ENCODE measurements at places on chromosomes 3 and 15.

- DNase-seq = no peak
Observed at GRCh38 chr3:194939949-194940770, 254.5 kb downstream of the FAM43A start.

DNA sequence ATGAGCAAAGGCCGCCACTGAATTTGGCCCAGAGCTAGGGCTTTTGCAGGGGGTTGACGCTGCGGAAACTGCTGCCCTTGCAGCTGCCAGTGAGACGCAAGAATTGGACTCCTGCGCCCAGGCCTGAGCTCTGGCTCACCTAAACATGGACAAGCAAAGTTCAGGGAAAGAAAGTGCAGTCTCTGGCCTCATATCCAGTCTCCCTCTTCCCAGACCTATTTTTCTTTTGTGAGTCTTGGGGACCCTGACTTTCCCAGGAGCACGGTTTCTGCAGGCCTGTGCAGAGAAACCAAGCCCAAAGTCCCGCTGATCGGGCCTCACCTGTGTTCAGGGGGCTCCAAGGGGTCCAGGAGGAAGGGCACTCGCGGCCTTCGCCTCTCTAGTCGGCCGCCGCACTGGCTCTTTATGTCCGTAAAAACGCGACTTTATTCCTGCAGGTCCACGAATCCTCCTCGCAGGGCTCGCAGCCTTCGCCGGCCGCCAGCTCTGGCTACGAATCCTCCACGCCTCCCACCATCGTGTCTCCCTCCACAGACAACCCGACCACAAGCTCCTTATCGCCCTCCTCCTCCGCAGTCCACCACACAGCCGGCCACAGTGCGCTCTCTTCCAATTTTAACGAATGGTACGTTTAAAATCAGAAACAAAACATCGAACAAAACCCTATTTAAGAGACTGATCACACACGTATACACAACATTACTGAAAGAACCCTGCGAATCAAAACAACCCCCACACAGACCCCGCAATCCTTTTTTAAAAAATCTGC lies 3.9 kb downstream of the ZIC1 start:
- no peak for DNase-seq

GRCh38 chr3:24067483-24067882 lies 122.4 kb downstream of the NR1D2 start:
- DNase-seq = no peak

DNA sequence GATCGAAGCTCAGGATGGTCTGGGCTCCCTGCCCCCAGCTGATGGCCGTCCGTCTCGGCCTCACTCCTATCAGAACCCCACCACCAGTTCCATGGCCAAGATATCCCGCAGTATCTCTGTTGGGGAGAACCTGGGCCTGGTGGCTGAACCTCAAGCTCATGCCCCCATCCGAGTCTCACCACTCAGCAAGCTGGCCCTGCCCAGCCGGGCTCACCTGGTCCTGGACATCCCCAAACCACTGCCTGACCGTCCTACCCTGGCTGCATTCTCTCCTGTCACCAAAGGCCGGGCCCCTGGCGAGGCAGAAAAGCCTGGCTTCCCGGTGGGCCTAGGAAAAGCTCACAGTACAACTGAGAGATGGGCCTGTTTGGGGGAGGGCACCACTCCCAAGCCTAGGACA lies 4.4 kb upstream of the JMJD7 start:
- DNase-seq = no peak

DNA sequence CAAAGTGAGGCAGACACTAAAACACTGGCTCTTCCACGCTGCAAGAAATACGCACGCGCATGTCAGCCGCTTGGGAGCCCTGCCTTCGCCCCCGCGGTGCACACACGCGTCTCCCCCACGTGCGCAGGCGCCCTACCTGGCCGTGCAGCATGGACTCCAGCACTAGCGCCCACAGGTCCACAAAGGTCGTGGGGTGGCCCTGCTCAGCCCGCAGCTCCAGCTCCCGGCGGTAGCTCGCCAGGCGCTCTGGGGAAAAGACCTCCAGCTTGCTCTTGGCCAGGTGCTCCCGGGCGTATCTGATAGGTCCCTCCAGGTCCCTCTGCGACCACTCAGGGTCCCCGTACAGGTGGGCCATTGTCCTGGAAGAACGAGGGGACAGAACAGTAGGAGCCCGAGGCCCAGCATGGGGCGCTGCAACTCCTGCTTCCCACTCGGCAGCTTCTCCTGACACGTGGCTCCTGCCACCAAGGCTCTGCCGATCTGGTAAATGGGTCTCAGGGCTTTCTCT lies 14.9 kb downstream of the PLA2G4D start:
- no peak for DNase-seq

GRCh38 chr15:33155691-33156420 lies 38.7 kb downstream of the FMN1 start:
- DNase-seq = no peak

- no peak for DNase-seq
Observed at GRCh38 chr15:57444877-57445513, 68.7 kb downstream of the CGNL1 start.

DNA sequence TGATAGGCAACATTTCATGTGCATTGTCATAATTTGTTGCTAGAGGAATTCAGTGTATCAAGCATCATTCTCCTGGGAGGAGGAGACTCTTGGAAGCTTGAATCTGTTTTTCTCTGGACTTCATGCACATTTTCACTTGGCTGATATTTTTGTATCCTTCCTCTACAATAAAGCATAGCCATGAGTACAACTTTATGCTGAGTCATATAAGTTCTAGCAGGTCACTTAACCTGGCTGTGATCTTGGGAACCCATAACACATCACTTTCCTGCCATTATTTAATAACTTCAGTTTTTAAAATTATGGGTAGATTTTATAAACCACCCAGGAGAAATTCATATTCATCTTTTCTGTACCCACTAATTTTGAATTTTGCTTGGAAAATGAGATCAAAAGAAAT lies 203.0 kb upstream of the CD96 start:
- DNase-seq = no peak

DNA sequence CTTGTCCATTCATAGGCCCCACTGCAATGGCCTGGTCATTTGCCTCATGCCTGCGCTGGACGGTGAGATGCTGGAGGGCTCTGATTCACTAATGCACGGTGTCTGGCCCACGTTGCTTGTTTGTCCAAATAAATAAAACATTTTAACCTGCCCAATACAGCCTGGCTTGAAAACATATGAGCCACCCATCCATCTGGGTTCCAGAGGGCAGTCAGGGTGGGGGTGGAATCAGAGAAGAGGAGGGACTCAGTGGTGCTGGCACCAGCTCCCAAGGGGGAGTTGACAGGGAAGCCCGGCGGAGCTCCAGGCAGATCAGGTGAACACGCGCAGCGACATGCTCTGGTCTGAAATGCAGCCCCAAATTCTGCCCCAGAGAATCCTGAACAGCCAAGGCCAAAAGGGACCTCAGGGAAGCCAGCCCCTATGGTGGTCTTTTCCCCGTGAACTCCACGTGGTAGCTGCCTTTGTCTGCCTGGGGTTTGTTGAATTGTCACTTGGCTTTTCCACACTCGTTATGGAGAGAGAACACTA lies 265.2 kb downstream of the UACA start:
- no peak for DNase-seq

DNA sequence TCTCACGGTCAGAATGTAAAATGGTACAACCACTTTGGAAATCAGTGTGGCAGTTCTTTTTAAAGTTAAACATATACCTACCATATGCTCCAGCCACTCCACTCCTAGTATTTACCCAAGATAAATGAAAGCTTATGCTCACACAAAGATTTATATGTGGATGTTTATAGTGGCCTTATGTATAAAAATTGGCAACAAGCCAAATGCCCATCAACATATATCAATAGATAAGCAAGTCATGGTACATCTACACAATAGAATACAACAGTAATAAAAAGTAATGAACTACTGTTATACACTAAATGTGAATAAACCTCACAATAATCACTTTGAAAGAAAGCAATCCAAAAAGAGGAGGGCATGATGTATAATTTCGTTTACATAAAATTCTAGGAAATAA lies 153.5 kb upstream of the LMCD1 start:
- DNase-seq = no peak

GRCh38 chr3:185874119-185874518 lies 49.3 kb upstream of the IGF2BP2 start:
- DNase-seq = no peak

GRCh38 chr3:52847241-52847640 lies 12.4 kb upstream of the MUSTN1 start:
- no peak for DNase-seq

- no peak for DNase-seq
Observed at GRCh38 chr3:139222100-139222657, 121.6 kb upstream of the MRPS22 start.

DNA sequence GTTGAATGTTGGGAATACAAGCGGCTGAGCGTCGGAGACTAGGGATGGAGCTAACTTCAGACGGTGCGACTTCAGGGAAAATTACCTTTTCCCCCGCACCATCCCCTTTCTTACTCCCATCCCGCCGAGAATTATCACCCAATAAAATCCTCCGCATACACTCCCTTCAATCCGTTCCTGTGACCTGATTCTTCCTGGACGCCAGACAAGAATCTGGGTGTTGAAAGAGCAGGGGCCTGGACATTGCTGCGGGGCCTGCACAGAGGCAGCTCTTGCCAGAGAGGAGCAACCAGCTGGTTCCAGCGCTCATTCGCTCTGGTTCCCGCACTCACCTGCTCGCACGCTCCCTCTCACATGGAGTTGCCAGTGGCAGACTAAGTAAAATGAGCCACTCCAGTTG lies 241.9 kb downstream of the ALCAM start:
- no peak for DNase-seq

GRCh38 chr15:82118040-82118439 lies 72.2 kb upstream of the MEX3B start:
- no peak for DNase-seq

GRCh38 chr3:190435618-190436017 lies 14.1 kb downstream of the TMEM207 start:
- no peak for DNase-seq

DNA sequence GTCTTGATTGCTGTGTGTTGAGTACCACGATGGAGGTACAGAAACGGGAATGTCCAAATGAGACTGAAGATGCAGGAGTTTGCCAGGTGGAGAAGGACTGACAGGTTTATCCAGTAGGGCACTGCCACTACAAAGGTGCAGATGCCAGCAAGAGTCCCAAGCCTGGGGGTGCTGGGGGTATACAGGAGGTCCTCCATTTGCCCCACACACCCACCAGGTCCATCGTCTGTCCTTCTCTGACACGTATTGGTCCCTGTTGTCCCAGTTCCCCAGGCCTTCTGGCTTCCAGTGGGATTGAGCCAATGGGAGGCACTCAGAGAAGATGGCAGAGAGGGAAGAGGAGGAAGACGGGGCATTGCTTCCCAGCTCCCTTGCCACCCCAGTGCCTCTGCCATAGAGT lies 6.6 kb downstream of the HAPLN3 start:
- DNase-seq = no peak

DNA sequence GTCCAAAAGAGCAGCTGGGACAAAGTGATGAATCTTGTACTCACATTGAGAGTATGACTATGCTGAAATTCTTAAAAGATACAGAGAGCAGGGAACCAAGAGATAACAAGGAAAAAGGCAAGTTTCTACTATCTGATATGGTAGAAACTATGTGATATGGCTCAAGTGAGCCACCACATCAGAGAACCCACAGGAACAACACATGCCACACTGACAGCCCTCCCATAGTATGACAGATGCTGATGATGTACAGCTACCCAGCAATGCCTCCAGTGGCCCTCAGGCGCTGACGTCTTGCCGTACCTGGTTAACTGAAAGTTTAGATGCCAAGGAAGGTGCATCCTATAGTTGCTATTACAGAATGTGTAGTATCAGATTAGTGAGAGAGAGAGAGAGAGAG lies 42.4 kb downstream of the CHAC1 start:
- DNase-seq = no peak
